ENCODE measurements at places on chromosomes 12 and 14. TPM values are rescaled to one million over a fixed set of nuclear protein-coding genes. Genes with fewer than 3 reads are reported as not detected.

CMKLR1 gene
- not detected for total RNA-seq

OR6C70 gene
- not detected for total RNA-seq

GRCh38 chr12:6960593-6961277 is 9.6 kb downstream of the PTPN6 start:
- peak; percentile 40 for ATAC-seq

- no peak for ATAC-seq
These were observed 1.6 kb downstream of the ZFP36L1 start for GRCh38 chr14:68791078-68791901.

WNT1 gene
- total RNA-seq, result not detected

DNA sequence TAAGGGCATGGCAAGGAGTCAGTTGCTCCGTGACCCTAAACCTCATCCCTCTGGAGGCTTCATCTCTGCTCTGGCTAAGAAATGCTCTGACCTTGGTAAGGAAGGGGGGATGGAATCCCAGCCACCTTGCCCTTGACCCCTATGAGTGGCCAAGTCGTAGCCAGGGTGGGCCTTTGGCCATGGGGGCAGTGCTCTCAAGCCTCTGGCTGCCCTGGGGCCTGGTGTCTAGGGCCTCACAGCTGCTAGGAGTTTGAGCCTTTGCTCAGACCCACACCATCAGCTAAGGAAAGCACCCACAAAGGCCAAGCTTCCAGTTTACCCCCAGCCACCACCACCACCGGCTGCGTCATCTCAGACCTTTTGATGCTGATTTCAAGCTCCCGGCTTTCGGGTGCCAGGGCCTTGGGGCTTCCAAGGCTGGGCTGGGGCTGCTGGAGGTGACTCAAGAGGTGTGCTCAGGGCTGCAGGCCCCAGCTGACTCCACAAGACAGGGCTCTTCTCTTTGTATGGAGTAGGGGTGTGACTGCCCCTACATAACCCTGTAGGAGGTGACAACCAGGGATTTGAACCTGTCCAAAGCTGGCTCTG is 3.7 kb downstream of the ASB2 start:
- ATAC-seq, result peak; percentile 18

- ATAC-seq, result no peak
These were observed 411.4 kb upstream of the SOX5 start for GRCh38 chr12:24360907-24361306.

GPR137C gene
- total RNA-seq, result 0.26 TPM

TNS2 gene
- 0.69 TPM for total RNA-seq

RGS6 gene
- 1.6 TPM for total RNA-seq

- no peak for ATAC-seq
These were observed 10.5 kb downstream of the NPC2 start for GRCh38 chr14:74482571-74482970.

RIPK3 gene
- total RNA-seq, result 17.4 TPM

SRRM4 gene
- total RNA-seq, result not detected

- ATAC-seq, result no peak
These were observed 192.6 kb downstream of the CHST11 start for GRCh38 chr12:104649217-104649824.

DNA sequence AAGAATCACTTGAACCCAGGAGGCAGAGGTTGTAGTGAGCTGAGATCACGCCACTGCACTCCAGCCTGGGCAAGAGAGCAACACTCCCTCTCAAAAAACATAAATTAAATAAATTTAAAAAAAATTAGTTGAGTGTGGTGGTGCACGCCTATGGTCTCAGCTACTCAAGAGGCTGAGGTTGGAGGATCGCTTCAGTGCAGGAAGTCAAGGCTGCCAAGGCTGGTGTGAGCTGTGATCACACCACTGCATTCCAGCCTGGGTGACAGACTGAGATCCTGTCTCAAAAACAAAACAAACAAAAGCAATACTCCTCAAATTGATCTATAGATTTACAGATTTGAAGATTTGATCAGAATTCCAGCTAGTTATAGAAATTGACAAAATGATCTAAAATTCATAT is 92.7 kb upstream of the RESF1 start:
- ATAC-seq, result no peak

GRCh38 chr12:7542813-7543212 is 39.2 kb upstream of the CD163 start:
- no peak for ATAC-seq

- ATAC-seq, result peak; percentile 78
These were observed 1101.2 kb upstream of the TMEM132C start for GRCh38 chr12:127165567-127166392.

PMCH gene
- 0.71 TPM for total RNA-seq

DNA sequence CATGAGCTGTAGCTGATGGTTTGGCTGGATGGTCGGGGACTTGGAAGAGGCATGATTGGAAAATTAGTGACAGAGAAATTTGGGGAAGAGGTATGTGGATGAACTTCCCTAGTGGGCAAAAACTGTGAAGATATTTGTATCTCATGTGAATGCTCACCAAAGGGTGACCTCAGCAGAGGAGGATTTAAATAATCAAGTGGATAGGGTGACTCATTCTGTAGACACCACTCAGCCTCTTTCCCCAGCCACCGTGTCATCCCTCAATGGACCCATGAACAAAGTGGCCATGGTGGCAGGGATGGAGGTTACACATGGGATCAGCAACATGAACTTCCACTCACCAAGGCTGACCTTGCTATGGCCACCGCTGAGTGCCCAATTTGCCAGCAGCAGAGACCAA is 60.8 kb upstream of the KRAS start:
- ATAC-seq, result no peak

GRCh38 chr12:53862831-53863230 is 75.8 kb upstream of the HOXC13 start:
- no peak for ATAC-seq

DNA sequence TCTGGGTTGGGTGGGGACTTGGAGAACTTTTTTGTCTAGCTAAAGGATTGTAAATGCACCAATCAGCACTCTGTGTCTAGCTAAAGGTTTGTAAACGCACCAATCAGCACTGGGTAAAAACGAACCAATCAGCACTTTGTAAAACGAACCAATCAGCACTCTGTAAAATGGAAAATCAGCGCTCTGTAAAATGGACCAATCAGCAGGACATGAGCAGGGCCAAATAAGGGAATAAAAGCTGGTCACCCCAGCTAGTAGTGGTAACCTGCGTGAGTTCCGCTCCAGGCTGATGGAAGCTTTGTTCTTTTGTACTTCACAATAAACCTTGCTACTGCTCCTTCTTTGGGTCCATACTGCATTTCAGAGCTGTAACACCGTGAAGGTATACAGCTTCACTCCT is 1.7 kb upstream of the ACOT2 start:
- no peak for ATAC-seq

- no peak for ATAC-seq
These were observed 55.1 kb downstream of the TTLL5 start for GRCh38 chr14:75715926-75716780.

DNA sequence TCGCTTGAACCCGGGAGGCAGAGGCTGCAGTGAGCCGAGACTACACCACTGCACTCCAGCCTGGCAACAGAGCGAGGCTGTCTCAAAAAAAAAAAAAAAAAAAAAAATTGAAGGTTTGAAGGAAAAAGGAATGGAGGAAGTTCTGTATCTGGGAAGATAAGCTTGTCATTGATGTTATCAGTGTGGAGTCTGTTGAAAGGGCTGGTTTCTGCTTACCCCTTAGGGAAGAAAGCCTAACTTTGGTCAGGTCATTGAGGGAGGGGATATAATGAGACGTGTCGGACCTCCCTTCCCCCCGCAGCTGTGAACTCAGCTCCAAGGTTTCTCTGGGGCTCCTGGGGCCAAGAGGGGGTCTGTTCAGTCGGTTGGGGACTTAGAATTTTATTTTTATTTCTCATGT is 16.4 kb downstream of the DAO start:
- no peak for ATAC-seq

DNA sequence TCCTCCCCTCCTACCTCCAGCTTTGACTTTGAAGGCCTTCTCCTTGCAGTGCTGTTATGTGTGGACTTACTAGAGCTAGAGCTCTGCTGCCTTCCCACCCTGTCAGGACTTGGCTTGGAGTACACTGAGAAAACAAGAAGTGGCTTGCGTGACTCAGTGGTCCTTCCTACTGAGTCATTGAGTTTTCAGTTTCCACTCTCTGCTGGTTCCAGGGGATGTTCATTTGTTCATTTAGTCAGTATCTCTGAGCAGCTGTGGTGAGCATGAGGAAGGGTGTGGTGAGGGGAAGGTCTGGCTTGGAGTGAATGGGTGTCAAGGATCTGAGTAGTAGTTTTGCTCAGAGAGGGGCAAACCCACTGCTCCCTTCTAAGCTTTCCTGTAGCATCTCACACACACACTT is 17.2 kb upstream of the ELK3 start:
- ATAC-seq, result peak; percentile 98

GRCh38 chr12:112546996-112547395 is 128.2 kb downstream of the PTPN11 start:
- no peak for ATAC-seq

DNA sequence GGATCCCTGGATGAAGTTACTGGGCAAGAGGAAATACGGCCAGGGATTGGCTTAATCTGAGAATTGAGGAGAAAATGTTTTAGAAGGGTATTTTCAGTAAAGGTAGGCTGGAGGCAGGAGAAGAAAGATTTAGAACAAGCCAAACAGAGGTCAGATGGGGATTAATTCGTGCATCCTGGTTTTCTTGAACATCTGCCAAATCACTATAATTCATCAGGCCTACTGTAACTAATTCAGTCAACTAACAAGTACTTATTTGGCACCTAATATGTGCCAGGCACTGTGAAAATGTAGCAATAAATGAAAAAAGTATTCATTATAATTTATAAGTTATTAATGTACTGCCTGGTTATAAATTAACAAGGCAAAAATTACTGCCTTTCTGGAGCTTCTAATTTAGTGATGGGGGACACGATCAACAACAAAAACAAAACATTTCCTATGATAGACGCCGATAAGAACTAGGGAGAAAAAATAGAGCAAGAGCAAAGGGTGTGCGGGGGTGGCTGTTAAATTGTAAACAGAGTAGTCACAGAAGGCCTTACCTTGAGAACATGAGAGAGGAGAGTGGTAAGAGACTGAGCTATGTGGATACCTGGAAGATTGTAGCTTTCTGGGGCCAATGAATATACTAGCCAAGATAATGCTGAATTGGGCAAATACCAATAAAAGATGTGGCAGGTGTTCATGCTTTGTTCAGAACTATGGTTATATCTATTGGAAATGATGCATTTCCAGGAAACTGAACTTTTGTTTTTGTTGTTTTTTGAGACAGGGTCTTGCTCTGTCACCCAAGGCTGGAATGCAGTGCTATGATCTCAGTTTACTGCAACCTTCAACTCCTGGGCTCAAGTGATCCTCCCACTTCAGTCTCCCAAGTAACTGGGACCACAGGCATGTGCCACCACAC is 34.0 kb downstream of the DUSP16 start:
- peak; percentile 72 for ATAC-seq

DNA sequence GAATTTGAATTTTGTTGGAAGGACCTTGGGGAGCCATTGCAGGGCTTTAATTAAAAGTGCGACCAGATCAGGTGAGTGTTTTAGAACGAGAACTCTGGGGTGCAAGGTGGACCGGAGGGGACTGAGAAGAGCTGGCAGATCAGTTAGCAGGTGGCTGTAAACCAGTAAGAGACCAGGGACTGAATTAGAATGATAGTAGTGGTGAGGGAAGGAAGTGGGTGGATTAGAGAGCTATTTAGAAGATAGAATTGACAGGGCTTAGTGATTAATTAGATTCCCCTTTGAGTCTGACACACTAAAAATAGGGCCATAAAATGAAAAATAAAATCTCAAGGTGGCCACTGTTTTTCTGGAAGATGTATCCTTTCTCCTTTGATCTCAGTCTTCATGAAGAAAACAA is 44.8 kb downstream of the PLXNC1 start:
- ATAC-seq, result no peak

DNA sequence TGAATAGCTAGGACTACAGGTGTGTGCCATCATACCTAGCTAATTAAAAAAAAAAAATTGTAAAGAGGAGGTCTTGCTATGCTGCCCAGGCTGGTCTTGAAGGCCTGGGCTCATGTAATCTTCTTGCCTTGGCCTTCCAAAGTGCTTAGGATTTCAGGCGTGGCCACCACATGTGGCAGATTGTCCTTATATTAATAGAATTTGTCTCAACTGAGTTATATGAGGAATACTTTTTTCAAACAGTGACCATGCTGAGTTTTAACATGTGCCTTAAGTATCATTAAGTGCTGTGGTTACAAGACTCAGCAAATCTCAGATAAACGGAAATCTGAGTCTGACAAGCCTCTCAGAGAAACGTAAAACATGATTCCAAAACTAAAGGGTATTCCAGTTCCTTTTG is 83.2 kb upstream of the FERMT2 start:
- no peak for ATAC-seq

DNA sequence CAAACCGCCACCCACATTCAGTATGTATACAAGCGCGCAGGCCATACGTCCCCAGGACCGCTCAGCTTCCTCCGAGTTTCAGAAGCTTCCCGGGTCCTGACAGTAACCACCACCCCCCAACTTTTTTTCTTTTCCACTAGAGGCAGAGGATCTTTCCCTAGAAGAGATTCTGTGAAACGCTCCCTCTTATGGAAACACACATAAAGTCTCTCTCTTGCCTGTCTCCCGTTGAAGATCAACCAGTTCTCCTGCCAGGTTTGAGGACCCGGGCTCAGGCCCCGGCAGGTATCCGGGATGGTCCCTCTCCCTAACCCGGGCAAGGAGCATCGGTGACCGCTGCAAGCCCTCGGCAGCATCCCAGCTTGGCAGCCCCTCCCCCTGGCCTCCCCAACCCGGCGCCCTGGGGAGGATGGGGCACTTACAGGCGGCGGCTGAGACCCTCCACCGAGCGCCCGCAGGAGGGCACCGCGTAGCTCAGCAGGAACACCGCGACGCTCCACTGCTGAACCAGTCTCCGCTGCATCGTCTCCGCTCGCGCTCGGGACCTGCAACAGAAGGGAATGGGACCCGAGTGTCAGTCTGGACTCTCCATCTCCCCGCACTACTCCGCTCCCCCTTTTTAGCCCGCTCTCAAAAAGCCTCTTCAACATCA is 3.4 kb downstream of the PTHLH start:
- peak; percentile 16 for ATAC-seq

GRCh38 chr14:48536318-48536717 is 860.9 kb upstream of the MDGA2 start:
- no peak for ATAC-seq
